DMS 273 treated with DMSO at 0.1 percent for 48 hours (cell line): ENCODE measurements at places on chromosomes 7 and 10.

DNA sequence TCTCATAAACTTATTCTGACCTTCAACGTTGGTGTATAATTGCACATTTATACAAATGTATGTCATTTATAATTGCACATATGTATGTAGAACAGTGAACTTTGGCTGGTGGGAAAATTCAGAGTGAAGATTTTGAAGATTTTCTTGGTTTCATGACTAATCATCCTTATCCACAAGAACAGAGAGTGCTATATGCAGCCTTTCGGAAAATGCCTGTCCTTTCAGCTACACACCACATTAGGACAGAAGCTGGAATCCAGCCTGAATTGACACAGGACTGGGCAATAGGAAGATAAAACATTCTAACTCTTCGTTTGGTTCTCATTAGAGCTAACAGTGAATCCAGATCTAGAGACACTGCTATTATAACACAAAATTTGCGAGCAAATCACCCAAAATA lies 166.2 kb downstream of the PDE1C start:
- no peak for DNase-seq

DNA sequence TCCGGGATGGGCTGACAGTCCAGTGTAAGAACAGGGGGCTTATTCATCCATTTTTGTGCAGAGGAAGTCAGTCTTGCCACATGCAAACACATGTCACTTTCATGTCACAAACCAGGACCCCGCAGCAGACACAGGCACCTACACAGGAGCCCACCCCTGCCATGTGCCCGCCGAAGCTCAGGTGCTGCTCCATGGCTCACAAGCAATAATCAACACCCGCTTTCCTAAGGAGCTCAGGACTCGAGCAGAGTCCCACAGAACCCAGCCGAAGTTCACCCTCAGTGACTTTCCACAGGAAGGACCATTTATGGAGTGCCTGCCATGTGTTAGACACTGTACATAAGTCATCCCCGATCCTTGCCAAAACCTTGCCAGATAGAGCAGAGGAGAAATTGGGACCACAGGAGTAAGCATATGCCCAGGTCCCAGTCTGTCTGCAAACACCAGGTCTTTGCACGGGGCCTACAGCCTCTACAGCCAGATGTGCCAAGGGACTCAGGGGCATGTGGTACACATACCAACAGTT lies 99.4 kb downstream of the EBF3 start:
- DNase-seq = peak; percentile 78

DNA sequence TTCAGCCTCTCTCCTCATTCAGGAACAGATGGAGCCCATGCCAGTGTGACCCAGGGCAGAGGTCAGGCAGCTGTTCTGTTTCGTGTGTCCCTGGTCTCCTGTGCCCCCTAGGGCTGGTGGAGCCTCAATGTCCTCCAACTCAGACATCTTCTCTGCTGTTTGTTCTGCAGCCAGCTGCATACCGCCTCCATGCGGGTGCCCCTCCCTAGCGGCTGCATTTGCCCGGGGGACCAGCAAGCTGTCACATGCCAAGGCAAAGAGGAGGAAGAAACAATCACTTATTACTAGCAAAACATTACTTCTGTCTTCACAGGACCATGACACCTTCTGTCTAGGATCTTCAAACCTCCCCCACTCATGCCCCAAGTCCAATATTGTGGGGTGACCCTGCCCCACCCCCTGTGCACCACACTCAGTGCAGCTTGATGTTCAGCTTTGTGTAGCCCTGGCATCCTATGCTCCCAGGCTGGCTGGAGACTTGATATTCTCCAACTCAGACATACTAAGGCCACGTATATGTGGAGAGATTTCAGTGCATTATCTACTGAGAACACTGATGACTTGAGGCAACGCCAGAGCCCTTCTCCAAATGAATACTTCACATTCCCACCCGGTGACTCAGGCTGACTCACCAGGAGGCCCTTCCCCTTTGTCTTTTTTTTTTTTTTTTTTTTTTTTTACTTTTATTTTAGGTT lies 188.9 kb downstream of the SKIDA1 start:
- DNase-seq = peak; percentile 4

GRCh38 chr7:117667456-117667855 lies 187.6 kb downstream of the CFTR start:
- no peak for DNase-seq

DNA sequence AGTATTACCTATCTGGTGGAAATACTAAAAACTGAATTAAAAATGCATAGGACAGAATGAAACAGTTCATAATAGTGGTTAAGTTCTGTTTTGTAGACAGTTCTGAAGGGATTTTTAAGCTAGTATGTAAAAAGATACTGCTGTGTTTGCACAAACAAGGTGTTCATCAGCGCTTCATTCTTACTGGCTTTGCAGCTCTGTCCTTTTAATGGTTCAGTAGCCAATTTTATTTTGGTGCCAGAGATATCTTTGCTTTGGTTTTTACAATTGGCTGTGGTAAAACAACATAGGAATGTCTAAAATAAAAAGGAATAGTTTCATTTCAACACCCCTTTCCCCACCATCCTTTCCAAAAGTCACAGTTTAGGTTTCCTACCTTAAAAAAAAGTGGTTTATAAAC lies 33.0 kb downstream of the STAM start:
- DNase-seq = no peak

- peak; percentile 43 for DNase-seq
Observed at GRCh38 chr10:102776779-102777456, 33.2 kb downstream of the WBP1L start.

- no peak for DNase-seq
Observed at GRCh38 chr10:61835946-61836887, 65.3 kb upstream of the ARID5B start.

DNA sequence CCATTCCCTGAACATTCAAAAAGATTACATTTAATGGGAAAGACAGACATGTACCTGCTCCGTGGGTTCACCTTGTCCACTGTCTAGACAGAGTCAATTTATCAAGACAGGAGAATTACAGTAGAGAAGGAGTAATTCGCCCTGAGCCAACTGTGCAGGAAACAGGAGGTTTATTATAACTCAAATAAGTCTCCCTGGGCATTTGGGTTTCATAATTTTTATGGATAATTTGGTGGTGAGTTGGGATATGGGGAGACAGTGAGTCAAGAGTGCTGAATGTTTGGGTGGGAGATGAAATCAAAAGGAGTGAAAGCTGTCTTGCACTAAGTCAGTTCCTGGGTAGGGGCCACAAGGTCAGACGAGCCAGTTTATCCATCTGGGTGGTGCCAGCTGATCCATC lies 165.9 kb upstream of the NAMPT start:
- DNase-seq = no peak

DNA sequence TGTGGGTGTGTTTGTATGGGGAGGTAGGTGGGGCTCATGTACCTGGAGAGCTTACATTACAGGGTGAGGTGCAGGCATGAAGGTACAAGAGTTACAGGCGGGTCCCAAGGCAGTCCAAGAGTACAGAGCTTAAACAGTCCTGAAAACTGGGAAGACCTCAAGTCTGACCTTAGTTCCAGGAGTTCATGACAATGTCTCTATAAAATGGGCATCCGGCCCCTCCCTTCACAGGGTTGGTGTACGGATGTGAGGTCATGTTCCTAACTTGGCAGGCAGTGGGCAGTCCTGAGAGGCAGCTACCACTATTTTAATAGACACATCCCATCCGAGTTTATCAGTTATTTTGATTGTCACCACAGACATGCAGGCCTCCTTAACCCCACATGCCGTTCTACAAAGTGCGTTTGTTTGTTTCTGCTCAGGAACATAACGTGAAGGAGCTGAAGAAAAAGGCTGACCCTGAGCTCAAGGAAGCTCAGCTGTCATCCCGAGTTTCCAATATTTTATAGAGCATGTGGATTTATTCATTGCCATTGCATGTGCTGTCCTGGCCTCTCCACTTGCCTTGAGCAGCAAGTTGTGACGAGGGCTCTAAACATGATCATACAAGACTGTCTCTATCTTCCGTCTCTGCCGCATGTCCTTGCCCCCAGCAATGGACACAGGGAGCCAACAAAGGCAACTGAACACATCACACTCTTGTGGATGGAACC lies 647.5 kb upstream of the IGFBP3 start:
- DNase-seq = no peak

GRCh38 chr10:10247585-10247984 lies 770.1 kb upstream of the CELF2 start:
- no peak for DNase-seq

DNA sequence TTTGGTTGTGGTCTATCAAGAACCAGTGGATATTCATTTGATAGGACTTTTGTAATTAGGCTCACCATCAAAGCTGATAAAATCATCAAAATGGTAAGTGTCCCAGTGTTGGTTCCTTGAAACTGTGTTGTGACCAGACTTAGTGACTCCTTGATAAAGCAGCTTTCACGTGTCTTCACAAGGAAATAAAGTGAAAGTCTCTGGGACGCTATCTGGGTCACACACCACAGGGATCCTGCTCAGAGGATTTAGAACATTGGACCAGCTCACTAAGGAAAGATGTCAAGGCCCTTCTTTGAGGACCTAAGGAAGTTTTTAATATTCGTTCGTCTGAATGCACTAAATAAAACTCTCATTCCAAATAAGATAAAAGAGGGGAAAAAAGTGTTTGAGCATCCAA lies 193.1 kb downstream of the RNLS start:
- no peak for DNase-seq

DNA sequence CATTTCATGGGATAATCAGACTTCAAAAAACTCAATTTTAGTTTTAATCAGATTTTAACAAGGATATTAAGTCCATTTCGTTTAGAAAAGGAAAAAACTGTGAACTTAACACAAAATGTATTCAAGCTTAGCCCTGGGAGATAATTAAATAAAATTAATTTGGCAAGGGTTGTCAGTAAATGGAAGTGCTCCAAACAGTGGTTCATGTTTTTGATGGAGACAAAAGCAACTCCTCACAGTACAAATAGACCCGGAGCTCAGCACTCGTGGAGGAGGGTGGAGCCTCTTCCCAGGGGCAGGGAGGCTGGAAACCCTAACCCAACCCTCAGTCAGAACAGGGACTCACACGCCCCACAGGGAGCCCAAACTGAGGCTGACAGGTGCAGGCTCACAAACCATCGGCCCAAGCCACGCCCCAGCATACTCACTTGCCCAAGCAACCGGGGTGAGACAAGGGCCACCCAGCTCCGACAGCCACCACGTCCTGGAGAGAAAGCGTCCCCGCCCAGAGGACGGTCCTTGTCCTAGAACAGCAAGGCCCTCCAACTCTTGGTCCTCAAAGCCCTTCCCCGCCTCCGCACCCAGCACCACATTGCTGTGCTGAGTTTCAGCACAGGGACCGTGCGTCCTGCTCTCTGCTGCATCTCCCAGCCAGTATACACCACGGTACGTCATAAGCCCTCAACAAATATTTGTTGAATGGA lies 39.8 kb downstream of the MAD1L1 start:
- no peak for DNase-seq

DNA sequence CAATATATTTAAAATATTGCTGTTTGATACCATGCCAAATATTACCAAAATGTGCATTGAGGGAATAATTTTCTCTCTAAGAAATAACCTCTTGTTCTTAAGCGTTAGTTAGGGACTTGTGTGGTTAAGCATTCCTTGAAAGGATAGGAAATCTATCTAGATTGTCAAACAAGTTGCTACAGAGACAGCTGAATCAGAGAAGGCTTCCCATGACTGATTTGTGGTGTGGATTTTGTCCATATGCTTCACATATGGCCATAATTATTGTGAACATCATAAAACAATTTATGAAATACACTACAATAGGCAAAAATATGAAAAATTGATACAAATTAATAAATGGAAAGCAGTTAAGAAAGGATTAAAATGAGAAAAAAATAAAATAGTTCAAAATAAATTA lies 96.3 kb downstream of the GNAT3 start:
- DNase-seq = no peak

GRCh38 chr10:32155075-32155516 lies 98.9 kb upstream of the KIF5B start:
- no peak for DNase-seq

DNA sequence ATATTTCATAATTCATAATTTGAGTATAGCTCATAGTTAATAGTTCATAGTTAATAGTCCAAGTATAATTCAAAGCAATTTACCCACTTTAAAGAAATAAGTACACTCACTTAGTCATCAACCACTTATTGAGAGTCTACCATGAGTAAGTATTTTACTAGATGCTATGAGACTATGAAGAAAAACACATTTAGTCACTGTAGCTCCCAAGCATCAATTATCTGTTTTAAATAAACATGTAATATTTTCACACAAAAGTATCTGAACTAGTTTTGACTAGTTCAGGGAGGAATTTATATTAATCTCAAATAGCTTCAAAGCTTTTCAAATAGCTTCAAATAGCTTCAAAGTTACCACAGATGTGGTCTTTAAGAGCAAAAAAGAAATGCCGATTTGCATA lies 119.2 kb downstream of the ANK3 start:
- DNase-seq = no peak

DNA sequence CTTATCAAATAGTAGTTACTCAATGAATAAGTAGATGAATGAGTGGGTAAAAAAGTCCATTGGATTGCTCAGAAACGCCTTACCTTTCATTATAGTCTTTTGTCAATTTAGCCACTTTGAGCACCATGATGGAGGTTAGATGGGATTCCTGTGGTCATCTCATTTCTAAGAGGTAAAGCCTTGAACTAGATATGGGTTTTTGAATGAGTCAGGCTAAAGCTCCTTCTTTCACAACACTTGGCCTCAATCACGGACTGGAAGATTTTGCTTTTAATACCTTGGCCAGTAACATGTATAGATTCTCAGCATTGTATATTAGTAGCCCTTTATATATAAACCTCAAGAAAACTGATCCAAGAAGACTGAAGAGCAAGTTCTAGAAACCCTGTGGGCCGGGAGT lies 99.7 kb upstream of the CCDC6 start:
- DNase-seq = no peak

- no peak for DNase-seq
Observed at GRCh38 chr7:115822801-115823200, 207.8 kb downstream of the TFEC start.

DNA sequence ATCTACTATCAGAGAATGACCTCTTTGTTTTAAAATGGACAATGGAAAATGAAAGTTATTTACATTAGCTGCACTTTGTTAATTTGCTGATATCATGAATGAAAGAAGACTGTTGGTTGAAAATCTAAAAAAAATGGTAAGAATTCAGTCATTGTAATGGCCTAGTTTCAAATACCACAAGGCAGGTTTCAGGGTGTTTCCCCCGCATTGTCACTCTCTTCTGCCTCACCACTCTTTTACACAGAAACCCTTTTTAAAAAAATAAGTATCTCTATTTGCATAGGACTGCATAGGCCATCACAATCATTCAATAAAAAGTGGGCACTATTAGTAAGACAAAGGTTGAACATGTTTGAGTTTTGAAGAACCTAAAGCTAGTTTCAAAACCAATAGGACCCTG lies 737.1 kb downstream of the INHBA start:
- DNase-seq = no peak

- DNase-seq = no peak
Observed at GRCh38 chr7:5528071-5528814, 104.6 kb upstream of the TNRC18 start.
